ENCODE measurements at places on chromosomes 2 and 18. TPM values are rescaled to one million over a fixed set of nuclear protein-coding genes. Genes with fewer than 3 reads are reported as not detected.

NCL gene
- 107 TPM for total RNA-seq

CLEC4F gene
- 0.13 TPM for total RNA-seq

EML6 gene
- total RNA-seq: 0.77 TPM

CXCR1 gene
- not detected for total RNA-seq

DNAH6 gene
- under 0.01 TPM for total RNA-seq

APCDD1 gene
- total RNA-seq: not detected

RND3 gene
- total RNA-seq: 25.5 TPM

SULT1C2 gene
- not detected for total RNA-seq

TRIM43 gene
- not detected for total RNA-seq

RFTN2 gene
- 9.8 TPM for total RNA-seq

STAT4 gene
- 0.51 TPM for total RNA-seq

SIX2 gene
- not detected for total RNA-seq

KIAA2012 gene
- total RNA-seq: not detected

MGAT4A gene
- total RNA-seq: 6.2 TPM

MEP1B gene
- total RNA-seq: not detected
